Activated naive CD8-positive, alpha-beta T cell treated with anti-CD3 and anti-CD28 coated beads for 36 hours (primary cell): ENCODE measurements at places on chromosomes 11 and 22. TPM values are rescaled to one million over a fixed set of nuclear protein-coding genes. Genes with fewer than 3 reads are reported as not detected.

DNA sequence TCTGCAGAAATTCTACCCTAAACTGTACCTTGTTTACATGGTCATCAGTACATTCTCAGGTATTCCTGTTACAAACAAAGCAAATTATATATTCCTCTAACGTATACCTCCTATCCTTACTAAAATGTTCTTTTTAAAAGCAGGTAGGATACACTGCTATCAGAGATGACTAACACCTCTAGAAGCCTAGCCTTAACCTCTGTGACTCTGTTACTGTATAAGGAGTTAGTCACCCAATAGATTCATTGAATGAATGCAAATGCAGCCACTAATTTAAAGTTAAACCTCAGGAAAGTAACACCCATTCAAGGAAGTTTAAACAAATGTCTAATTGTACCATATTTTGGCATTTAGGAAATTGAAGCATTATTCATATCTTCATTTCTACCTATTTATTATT, 82.2 kb downstream of the FCHSD2 start:
- peaks cover 24% of the 10 kb centered on the region for H3K36me3 ChIP-seq
- H3K4me1 ChIP-seq, result peaks cover 16% of the 10 kb centered on the region
- no peak overlapping the region for H3K27ac ChIP-seq
- no peak for DNase-seq
- no peaks in the 10 kb centered on the region for H3K27me3 ChIP-seq

GRCh38 chr22:32328306-32329201, 29.1 kb upstream of the RFPL3 start:
- H3K36me3 ChIP-seq, result no peaks in the 10 kb centered on the region
- DNase-seq, result no peak
- H3K27ac ChIP-seq, result no peak overlapping the region

DNA sequence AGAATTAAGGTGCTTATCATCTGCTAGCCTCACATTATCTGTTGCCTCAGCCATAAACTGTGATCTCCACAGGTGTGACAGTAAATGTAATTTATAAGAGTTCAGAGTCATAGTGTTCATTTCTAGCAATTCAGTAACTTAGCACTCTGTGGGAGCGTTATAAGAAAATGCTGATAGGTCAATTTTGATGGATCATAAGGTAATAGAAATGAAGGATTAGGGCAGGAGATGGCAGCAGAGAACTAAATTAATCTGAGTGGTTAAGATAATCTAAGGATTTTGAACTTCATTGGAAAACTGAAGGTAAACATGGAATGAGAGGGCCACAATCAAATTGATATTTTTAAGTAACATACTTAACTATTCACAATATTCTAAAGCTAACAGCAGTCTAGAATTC, 26.5 kb upstream of the SLC22A9 start:
- no peaks in the 10 kb centered on the region for H3K36me3 ChIP-seq
- no peak for DNase-seq
- no peak overlapping the region for H3K27ac ChIP-seq
- peaks cover 31% of the 10 kb centered on the region for H3K27me3 ChIP-seq

GRCh38 chr22:44384563-44385295, 72.0 kb upstream of the SHISAL1 start:
- H3K27me3 ChIP-seq, result peaks cover 4% of the 10 kb centered on the region
- no peaks in the 10 kb centered on the region for H3K36me3 ChIP-seq
- H3K4me1 ChIP-seq, result no peaks in the 10 kb centered on the region
- H3K27ac ChIP-seq, result no peak overlapping the region

C11orf24 gene
- total RNA-seq, result 42.2 TPM

GRCh38 chr11:116913000-116913399, 75.6 kb upstream of the APOA1 start:
- peaks cover 6% of the 10 kb centered on the region for H3K4me1 ChIP-seq
- no peak overlapping the region for H3K4me3 ChIP-seq
- no peak overlapping the region for H3K27ac ChIP-seq
- no peaks in the 10 kb centered on the region for H3K27me3 ChIP-seq
